Mesothelial cell of epicardium (in vitro differentiated cells): ENCODE measurements at places on chromosomes 1 and 21. TPM values are rescaled to one million over a fixed set of nuclear protein-coding genes. Genes with fewer than 3 reads are reported as not detected.

- peaks cover 30% of the 10 kb centered on the region for H3K27me3 ChIP-seq
- H3K4me3 ChIP-seq: no peak overlapping the region
- no peaks in the 10 kb centered on the region for H3K4me1 ChIP-seq
- no peaks in the 10 kb centered on the region for H3K36me3 ChIP-seq
- DNase-seq: no peak
Measured at GRCh38 chr1:3015269-3015635, 6.0 kb upstream of the ACTRT2 start.

- peaks cover 15% of the 10 kb centered on the region for H3K4me1 ChIP-seq
- no peaks in the 10 kb centered on the region for H3K36me3 ChIP-seq
- no peak for DNase-seq
- no peak overlapping the region for H3K27ac ChIP-seq
- no peak overlapping the region for H3K4me3 ChIP-seq
Measured at GRCh38 chr1:103198076-103198475, 89.8 kb upstream of the COL11A1 start.

- no peak overlapping the region for H3K27ac ChIP-seq
- no peaks in the 10 kb centered on the region for H3K4me1 ChIP-seq
- peaks cover 30% of the 10 kb centered on the region for H3K36me3 ChIP-seq
- H3K4me3 ChIP-seq: no peak overlapping the region
- H3K27me3 ChIP-seq: no peaks in the 10 kb centered on the region
Measured at GRCh38 chr1:212002536-212002935, 32.8 kb downstream of the INTS7 start.

DNA sequence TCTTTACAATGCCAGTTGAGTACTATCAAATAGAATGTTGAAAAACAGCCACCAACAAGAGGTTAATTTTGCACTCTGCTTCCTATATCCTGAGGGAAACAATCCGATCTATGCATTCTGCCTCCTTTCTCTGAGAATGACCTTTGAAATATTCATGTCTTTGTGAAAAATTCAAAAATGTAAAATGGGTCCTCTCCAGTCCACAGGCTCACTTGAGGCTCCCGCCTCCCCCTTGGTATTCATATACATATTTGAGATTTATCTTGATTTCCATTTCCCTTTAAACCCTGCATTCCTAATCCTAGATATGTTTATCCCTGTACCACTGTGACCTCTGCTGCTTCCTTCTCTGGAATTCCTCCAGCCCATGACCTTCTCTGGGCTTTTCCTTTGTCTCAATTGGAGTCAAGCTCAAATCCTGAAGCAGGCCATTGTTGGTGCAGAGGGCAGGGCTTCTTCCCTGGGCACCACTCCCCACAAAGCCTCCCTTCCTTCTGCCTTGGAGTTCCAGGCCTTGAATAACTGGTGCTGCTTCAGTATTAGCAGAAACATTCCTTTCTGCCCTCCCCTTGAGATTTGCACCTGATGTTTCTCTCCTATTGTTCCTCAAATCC lies 296.8 kb downstream of the PBX1 start:
- peaks cover 56% of the 10 kb centered on the region for H3K4me1 ChIP-seq
- peaks cover 10% of the 10 kb centered on the region for H3K36me3 ChIP-seq
- no peak for DNase-seq
- H3K4me3 ChIP-seq: no peak overlapping the region
- H3K27me3 ChIP-seq: no peaks in the 10 kb centered on the region
- peak overlapping the region; percentile 82 for H3K27ac ChIP-seq

GRCh38 chr1:118978914-118979701 lies 9.0 kb downstream of the TBX15 start:
- no peak overlapping the region for H3K4me3 ChIP-seq
- no peaks in the 10 kb centered on the region for H3K36me3 ChIP-seq
- no peak for DNase-seq
- peaks cover 11% of the 10 kb centered on the region for H3K4me1 ChIP-seq
- H3K27ac ChIP-seq: no peak overlapping the region
- peaks cover 98% of the 10 kb centered on the region for H3K27me3 ChIP-seq

DNA sequence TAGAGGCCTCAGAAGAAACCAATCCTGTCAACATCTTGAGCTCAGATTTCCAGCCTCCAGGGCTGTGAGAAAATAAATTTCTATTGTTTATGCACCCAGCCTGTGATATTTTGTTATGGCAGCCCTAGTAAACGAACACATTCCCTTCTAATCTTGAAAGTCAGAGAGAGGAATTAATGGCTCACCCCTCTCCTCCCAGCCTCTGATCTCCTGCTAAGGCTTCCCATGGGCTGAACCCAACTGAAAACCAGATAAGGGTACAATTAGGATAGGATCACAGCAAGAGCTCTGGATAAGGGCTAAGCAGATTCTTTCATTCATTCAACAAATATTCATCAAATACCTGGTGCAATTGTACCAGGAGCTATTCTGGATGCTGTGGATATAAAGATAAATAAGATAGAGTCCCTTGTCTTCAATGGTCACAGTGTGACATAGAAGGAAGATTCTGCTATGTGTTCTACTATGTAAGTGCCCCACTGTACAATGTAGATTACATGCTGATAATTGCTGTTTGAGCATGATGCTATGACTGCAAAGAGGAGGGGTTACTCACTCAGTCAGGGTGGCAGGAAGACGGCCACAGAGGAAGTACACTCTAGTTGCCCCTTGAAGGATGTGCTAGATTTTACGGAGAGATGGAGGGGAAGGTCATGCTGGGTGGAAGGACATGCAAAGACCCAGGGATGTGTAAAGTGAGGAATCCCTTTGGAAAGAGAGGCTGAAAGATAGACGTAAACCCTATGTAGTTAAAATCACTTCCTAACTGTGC lies 203.3 kb upstream of the JUN start:
- H3K4me3 ChIP-seq: no peak overlapping the region
- peaks cover 32% of the 10 kb centered on the region for H3K4me1 ChIP-seq
- DNase-seq: no peak
- peak overlapping the region; percentile 56 for H3K27ac ChIP-seq
- no peaks in the 10 kb centered on the region for H3K27me3 ChIP-seq
- H3K36me3 ChIP-seq: no peaks in the 10 kb centered on the region

DNA sequence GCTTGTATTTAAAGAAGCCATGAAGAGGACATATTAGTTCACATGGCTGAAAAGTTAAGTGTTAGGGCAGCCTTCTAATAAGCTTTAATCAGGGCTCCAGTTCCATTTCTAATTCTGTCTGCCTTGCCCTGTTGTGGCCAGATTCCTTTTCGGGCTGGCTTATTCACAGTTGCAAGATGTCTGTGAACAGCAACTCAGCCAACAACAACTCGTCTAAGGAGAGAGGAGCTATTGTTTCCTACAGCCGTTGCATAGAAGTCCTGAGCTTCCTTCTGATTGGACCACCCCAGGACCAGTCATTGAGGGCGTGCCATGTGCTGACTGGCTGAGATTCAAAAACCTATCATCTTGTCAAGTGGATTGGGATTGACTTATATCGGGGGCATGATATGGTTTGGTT lies 18.6 kb upstream of the COQ8A start:
- H3K4me1 ChIP-seq: no peaks in the 10 kb centered on the region
- no peak for DNase-seq
- H3K4me3 ChIP-seq: no peak overlapping the region
- H3K27me3 ChIP-seq: no peaks in the 10 kb centered on the region

DNA sequence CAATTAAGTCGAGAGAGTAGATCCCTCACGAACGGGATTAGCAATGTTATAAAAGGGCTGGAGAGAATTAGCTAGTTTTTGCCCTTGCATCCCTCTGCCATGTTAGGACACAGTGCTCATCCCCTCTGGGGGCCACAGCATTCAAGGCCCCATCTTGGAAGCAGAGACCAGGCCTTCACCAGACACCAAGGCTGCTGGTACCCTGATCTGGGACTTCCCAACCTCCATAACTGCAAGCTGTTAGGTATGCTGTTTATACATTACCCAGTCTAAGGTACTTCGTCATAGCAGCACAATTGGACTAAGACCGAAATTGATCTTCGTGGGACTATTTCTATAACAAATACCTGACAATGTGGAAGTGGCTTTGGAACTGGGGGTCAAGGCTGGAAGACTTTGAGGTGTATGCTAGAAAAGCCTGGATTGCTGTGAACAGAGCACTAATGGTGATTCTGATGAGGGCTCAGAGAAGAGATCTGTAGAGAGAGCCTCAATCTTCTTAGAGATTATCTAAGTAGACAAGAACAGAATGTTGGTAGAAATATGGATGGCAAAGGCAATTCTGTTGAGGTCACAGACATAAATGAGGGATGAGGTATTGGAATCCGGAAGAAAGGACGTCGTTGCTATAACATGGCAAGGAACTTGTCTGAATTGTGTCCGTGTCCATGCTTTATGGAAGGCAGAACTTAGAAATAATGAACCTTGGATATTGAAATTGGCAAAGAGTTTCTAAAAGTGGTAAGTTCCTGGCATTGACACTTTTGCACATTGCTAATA lies 83.8 kb upstream of the KIF26B start:
- H3K4me1 ChIP-seq: peaks cover 9% of the 10 kb centered on the region
- no peak overlapping the region for H3K27ac ChIP-seq
- no peaks in the 10 kb centered on the region for H3K27me3 ChIP-seq
- H3K4me3 ChIP-seq: no peak overlapping the region
- no peak for DNase-seq

DNA sequence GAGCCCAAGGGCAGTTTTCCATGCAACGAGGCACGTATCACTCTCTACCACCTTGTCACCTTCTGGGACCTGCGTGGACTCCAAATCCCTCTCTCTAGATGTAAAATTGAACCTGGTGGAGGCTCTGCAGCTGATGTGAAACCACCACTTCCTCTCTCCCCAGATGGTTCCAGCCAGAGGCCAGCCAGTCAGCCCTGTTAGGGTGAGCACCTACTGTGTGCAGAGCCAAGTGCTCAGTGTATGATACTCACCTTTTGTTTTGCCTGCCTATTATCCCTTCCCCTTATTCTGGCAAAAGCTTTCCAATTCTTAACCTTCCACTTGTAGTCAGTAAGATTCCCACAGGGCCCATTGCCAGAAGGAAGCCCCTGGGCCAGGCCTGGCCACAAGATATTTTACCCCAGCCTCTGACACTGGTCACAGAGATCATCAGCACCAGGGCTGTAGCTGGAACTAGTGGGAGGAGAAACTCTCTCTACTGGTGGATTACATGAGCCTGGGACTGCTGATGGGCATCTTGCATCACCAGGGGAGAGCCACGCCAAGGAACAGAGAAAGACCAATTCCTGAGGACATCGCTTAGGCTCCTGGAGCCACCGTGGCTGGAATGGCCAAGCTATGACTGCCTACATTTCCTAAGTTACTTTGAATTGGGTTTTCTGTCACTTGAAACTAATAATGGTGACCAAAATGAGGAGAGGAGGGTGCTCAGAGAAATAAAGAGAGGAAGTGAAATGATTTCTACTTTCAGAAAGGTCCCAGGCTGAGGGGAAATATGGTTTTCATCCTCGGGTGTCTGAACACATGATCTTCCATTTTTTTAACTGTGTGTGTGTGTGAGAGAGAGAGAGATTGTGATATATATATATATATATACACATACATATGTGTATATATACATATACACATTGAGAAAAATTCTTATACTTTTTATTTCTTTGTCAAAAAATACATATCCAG lies 26.6 kb upstream of the RD3 start:
- H3K36me3 ChIP-seq: no peaks in the 10 kb centered on the region
- no peak overlapping the region for H3K27ac ChIP-seq
- H3K4me3 ChIP-seq: no peak overlapping the region
- no peak for DNase-seq
- H3K27me3 ChIP-seq: peaks cover 5% of the 10 kb centered on the region

Gene CYP4A22
- not detected in 3 replicates for total RNA-seq

Gene AADACL4
- total RNA-seq: 0.31 to 0.36 TPM (median 0.31 TPM) in 3 replicates

Gene PGLYRP4
- total RNA-seq: 0.11 TPM in 1 of 3 replicates, not detected in the others

Gene MPL
- total RNA-seq: 0.50 to 0.53 TPM in 2 of 3 replicates, not detected in the other

Gene DIRAS3
- 1.6 to 2.5 TPM (median 2.0 TPM) in 3 replicates for total RNA-seq

Gene GJA8
- total RNA-seq: not detected in 3 replicates
